Fibroblast of pulmonary artery (primary cell): ENCODE measurements at places on chromosomes 6 and 20.

DNA sequence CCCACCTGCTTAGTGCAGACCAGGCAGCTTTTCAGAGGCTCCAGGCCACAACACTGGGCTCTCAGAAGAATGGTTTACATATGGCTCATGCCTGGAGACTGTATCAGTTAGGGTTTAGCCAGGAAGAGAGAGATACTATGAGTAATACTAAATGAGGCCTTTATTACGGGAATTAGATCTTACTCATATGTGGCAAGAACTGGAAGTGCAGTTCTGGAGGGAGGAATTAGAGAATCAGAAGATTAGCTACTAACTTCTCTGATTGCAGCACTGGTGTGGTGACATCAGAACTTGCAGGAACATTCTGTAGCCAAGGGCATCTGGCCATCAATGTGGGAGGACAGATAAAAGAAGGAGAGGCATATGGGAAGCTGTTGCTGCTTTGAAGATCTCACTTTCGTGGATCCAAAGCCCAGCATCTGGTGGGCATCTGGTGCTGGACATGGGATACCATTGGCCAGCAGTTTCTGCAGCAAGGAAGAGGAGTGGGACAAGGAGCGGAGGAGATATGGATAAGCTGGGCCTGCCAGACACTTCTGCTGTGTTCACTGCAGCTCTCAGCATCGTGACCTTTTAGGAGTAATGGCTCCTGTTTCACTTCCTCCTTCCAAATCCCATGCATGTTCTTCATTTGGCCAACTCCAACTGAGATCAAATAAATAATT, 248.5 kb downstream of the BTBD3 start:
- DNase-seq: peak; percentile 99

DNA sequence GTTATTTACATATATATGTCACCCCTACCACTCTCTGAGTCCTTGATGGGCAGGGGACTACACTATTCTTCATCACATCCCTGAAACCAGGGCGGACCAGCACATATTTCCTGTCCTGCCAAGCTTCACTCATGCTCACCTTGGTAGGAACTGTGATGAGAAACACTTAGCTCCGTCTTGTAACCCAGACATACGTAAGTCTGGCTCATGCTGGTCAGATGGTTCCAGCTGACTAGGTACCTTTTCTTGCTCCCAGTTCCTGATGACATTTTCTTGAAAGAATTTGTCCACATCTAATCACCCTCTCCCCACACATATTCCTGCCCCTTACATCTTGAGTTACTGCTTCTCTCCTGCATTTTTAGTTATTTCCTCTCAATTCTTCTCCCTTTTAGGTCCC, 122.2 kb upstream of the MYLIP start:
- DNase-seq: no peak

DNA sequence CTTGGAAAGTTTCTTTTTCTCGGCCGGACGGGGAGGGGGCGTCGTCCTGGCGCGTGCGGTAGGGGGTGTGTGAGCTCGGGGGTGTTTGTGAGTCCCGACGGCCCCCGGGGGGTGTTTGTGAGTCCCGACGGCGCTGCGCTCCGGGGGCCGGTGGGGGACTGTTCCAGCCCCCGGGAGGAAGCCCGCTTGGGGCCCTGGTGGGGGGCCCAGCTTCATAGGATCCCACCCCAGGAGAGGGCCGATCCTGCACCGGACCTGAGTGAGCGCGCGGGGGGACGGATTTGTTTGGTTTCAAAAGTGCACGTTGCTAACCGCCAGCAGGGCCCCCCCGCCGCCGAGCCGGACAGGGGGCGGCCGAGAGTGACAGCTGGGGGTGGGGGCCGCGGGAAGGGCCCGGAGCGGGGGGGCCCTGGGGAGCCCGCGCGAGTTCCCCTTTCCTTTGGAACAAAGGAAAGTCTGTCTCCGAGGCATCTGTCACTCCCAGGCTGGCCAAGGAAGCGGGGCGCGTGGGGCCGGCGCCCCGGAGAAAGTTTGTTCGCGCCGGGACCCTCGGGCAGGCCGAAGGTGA, 485 bp downstream of the TGIF2 start:
- no peak for DNase-seq

GRCh38 chr6:163338671-163339405, 75.7 kb upstream of the QKI start:
- peak; percentile 61 for DNase-seq

- DNase-seq: no peak
Observed at GRCh38 chr20:61321481-61321880, 69.4 kb downstream of the CDH4 start.

DNA sequence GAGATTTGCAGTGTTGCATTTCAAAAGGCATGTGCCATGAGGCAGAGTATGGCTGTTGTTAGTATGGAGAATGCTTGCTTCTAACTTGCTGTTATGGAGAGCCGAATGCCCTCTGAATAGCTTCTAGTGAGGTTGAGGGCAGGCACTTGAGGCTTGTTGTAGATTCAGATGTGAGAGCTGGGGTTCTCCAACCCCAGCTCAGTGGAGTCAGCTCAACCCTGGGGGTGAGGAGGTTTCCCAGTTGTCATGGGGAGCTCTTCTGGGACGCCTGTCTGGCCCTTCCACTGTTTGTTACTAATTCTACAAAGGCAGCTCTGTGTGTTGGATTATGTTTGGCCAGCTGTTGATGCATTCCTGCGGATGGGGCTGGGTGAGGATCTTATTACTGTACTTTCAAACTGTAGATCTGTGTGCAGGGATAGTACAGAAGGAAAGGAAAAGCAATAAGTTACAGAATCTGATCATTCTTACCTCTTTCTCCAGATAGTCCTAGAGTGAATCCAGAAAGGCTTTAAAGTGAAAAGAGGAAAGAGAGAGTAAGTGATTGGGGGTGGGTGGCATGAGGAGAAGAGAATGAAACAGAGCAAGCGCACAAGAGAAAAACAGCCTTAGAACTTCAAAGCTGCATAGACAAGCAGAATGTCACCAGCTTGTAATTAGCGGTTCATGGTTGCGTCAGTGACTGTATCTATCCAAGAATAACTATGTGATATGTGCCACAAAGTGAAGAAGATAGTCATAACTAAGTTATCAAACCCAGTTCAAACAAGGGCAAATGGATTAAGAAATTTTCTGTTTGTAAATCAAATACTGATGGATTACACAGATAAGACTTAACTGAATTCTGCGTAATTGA, 148.7 kb downstream of the PRL start:
- DNase-seq: peak; percentile 74

- no peak for DNase-seq
Observed at GRCh38 chr20:45163083-45163803, 11.5 kb upstream of the PI3 start.

DNA sequence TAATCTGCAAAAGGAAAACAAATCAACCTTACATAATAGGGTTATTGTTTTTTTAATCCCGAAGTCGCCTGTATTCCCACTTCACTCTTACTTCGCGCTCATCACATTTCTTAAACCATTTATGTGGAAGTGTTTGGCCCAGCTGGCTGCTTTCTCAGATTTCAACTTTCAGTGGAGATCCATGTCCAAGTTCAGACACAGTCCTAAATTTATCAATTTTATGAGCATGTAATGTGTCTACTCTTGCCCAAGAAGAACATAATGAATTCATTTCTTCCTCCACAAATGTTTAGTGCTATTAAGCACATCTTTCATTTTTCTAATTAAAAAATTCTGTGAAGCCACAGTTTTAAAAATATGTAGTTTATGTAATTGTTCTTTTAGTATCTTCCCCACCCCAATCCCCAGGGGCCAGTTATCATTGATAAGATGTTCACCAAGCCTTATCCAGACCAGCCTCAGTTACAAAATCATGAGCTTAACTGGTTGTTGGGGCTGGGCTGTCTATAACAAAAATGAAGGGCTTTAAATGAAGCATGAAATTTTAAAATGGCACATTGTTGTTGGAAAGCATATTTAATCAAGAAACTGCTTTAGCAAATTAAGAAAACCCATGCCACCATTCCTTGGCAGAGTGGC, 151.7 kb downstream of the UST start:
- DNase-seq: no peak

GRCh38 chr6:72524011-72524645, 97.7 kb upstream of the KCNQ5 start:
- no peak for DNase-seq

DNA sequence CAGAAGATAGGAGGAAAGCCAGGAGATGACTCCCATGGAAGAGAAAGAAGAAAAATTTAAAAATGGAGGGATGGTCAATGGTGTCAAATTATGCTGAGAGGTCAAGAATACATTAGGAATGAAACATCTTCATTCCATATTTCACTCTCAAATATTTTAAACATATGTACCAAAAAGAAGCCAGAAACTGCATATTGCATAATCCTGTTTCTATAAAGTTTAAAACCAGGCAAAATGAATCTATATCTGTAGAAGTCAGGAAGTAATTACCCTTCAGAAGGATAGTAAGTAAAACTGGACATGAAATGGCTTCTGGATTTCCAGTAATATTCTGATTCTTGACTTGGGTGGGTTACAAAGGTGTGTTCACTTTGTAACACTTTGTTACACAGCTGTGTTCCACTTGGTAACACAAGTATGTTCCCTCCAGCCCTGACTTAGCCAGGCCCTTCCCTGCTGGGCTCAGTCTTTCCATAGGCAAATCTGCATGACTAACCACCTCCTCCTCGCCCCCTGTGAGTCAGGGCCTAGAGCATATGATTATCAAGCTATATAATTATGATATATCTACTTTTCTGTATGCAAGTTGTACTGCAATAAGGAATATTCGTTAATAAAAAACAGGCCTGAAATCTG, 20.2 kb upstream of the C6orf141 start:
- DNase-seq: no peak
